Breast epithelium (tissue), 4 donors: ENCODE measurements at places on chromosomes 4 and X.

- DNase-seq, result no peak
Measured at GRCh38 chrX:55213381-55213780, 6.8 kb upstream of the PAGE5 start.

DNA sequence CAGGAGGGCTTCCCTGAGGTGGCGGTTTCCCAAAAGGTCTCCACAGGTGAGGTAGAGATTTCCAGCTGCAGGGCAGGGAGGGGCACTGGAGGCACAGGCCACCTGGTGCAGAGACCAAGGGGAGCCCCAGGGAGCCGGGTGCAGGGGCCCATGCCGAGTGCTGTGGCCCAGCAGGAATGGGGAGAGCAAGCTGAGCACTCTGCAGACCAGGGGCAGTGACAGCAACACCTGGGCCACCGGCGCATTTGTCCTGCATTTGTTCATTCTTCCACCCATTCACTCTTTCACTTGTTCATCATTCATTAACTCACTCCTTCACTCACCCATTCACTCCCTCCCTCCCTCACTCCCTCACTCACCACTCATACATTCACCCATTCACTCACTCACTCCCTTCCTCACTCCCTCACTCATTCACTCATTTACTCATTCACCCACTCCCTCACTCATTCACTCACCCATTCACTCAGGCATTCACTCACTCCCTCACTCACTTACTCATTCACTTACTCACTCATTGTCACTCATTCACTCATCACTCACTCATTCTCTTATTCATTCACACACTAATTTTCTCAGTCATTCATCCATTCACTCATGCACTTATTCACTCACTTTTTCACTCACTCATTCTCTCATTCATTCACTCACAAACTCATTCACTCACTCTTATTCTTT lies 16.3 kb downstream of the CPZ start:
- DNase-seq, result no peak

DNA sequence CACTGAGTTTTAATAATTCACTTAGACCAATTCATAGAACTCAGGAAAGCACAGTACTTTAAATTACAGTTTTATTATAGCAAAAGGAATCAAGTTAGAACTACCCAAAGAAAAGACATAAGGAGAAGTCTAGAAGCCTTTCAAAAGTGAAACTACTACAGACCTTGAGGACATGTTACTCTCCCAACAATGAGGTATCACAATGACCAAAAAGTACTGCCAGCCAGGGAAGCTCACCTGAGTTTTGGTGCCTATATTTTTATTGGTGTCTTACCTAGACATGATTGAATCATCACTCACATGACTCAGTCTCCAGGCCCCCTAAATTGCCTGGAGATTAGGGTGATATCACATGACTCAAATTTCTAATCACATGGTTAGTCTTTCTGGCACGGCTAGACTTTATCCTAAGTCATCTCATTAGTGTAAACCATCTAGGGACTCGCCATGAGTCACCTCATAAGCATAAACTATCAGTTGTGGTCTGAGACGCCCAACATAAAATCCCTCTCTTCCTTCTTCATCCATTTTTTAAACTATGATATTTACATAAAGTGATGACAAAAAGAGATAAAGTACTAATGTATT lies 372.3 kb downstream of the TMA16 start:
- DNase-seq, result no peak

DNA sequence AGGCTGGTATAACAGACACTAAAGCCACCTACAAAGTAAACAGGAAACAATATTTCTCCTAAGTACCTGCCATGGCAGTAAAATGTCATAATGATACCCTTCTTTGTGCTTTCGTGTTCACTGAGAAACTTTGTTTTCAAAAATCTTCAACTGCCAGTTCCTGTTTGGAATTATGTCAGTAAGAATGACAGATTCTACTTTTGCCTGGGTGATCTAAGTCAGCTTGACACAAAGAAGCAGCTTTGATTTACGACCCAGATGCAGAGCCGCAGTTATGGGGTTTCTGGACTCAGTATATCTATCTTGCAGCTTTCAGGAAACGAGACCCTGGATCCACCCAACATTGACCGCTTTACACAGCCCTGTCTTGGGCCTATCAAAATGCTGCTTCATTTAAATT lies 71.2 kb downstream of the SNX25 start:
- no peak for DNase-seq
